ENCODE measurements at places on chromosomes 11 and 22.

DNA sequence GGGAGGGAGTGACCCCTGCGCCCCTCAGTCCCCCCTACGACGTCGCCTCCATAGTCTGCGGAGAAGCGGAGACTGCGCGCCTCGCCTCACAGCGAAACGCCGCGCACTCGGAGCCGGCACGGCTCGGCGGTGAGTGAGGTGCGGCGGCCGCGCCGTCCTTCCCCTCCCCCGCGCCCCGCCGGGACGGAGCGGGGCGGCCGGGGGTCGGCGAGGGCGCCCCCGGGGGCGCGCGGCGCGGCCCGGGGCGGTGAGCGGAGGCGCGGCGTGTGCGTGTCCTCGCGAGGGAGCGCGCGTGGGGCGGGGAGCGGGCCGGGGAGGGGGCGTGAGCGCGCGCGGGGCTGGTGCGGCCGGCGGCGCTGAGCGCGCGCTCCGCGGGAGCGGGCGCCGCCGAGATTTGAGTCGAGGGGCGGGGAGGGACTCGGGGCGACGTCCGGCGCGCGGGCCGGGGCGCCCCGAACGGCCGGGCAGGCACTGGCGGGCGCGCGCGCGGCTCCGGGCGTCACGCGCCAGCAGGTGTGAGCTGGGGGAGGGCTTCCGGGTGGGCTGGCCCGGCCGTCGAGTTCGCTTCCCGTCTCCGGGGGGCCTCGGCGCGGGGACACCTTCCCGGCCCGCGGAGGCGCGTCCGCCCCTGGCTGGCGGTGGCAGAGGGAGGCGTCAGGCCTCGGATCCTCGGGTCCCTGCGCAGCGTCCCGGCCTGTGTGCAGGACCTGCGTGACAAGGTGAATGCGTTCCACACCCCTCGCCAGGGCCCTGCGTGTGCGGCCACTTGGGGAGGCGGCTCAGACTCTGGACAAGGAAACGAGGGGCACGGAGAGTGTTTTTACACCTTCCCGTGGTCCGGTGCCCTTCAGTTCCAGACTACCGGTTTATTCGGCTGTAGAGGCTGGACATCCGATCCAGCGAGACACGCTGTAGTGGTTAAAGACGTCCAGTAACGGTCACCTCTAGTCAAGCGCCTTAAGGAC, 50.4 kb downstream of the FAM83F start:
- DNase-seq, result peak; percentile 71

DNA sequence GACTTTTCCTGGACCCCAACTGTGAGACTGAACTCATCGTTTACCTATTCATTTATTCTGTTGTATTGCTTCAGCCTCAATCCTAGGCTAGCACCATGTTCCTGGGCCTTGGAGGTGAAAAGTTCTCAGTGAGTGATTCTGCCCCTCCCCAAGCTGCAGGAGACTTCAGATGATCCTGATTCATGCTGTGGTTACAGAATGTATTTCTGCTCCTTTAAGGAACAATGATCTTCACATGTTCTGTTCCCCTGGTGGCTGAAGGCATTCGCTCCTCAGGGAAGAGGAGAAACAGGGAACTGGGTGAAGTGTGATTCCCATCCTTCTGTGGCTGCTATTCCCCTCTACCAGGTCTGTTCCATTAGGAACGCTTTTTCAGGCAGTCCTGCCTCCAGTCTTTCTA, 2.4 kb downstream of the OR52E1 start:
- no peak for DNase-seq

DNA sequence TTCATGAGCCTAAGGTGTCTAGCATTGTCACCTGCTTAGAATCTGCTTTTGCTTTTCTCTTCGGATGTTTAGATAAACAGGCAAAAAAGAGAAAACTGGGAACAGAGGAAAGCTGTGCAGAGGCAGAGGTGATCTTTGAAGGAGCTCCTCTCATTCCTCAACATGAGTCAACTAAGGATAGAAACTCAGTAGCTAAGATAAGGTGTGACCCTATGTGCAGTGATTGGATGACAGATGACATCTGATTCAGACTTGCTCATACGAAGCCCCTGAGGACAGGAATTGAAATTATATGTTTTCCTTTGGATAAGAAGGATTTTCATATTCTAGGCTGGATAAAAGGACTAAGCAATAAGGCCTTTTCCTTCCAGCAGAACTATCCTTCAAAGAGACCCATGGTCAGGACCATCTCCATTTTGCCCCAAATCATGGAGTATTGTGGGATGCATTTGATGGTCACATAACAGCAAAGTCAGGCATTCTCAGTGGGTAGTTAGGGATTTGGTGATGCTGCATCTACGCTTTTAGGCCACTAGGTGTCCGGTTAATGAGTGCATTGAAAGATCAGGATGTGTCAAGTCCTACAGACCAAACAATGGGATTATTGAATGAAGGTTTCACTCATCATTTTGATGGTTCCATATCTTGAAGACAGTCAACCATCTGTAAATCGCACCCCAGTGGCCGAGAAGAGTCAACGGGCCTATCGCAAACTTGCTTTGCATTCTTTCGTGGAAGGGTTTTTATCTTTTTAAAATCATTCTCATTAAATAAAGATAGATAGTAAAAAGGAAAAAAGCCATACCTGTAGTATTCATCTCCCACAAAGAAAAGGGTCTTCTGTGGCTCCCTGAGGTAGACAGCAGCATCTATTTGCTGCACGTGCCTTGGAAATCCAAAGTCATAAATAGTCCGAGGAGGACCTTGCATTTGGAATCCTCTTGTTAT, 32.2 kb downstream of the MMP20 start:
- no peak for DNase-seq

DNA sequence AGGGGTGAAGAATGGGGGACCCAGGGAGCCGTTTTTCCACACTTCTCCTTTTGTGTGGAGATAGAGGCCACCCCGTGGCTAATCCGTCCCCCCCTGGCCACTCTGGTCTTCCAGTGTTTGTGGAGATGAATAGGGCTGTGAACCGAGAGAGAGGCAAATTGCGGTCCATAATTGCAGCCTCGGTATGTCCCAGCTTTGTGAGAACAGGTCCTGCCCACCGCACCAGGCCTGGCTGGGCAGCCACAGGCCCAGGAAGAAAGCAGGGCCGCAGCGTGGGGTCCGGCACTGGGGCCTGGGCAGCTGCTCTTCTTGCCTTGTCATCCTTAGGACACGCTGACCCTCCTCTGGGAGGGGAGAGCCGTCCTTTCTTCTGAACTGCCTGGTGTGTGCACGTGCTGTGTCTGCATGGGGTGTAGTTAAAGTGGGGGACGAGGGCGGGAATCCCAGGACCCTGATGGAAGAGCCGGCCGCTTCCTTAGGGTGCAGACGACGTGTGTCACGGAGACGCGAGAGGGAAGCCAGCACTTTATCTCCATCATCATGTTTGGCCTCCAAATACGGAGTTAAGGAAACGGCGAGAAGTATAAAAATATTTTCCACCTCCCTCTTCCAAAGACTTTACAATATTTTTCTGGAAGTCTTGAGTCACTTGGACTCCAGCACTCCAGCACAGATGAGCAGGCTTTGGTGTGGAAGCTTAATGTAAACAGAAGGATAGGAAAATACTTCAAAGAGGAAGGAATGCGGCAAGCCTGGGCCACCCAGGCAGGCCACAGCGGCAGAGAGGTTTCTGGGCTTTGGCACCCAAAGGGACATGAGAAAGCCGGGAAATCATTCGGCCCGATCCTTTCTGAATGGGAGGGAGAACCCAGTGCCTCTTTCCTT, 1248.4 kb downstream of the BRD1 start:
- DNase-seq, result peak; percentile 52

GRCh38 chr11:41845066-41845465, 385.6 kb upstream of the LRRC4C start:
- no peak for DNase-seq

GRCh38 chr11:89279176-89279575, 101.5 kb downstream of the TYR start:
- DNase-seq, result no peak

GRCh38 chr22:40051322-40051721, 56.6 kb downstream of the FAM83F start:
- DNase-seq, result no peak

DNA sequence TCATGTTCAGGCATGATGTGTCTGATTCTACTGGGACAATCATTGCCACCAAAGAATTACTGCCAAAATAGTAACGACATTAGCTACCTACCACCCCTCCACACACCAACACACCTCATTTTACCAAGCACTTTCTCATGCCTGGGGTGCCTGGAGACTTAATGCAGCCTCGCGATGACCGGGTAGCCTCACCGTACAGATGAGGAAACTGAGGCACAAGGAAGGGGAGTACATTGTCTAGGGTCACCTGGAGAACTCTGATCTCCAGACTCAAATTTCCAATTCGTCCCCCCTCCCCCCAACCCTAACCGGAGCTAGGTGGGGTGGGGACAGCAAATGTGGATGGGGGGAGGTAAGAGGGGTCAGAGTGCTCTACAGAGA, 2.7 kb upstream of the RTN4RL2 start:
- no peak for DNase-seq

GRCh38 chr11:103528046-103528445, 418.8 kb downstream of the DYNC2H1 start:
- no peak for DNase-seq

DNA sequence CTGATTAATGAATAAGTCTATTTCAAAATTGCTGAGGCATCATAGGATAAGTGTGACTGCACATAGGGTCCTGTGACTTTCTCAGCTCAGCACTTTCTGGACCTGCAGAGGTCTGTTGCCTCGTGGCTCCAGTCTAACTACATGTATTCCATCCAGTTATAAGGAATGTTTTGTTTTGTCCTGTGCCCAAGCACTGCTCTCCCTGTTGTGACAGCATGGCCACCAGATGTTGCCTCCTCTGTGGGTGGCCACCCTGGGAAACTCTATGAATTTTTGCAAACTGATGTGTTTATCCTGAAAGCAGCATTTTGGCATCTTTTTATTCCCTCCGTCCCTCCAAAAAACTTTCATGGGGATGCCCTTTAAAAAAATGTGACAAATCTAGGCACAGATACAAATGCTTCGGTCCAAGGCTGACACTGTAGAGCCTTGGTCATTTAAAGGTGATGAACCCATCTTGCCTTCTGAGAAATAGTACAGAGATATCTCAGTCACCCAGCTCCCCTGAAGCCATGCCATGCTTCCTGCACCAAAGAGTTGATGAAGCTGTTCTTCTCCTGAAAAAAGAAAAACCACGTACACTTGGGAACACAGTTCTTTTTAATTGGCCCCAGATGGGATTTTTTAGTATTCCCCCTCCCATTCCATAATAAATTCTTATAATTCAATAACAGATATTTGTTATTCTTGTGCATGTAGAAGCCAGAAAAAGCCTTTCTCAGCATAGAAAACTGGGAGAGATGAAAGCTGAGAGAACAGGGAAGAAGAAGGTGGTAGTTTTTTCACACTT, 72.6 kb downstream of the CCDC34 start:
- DNase-seq, result no peak

DNA sequence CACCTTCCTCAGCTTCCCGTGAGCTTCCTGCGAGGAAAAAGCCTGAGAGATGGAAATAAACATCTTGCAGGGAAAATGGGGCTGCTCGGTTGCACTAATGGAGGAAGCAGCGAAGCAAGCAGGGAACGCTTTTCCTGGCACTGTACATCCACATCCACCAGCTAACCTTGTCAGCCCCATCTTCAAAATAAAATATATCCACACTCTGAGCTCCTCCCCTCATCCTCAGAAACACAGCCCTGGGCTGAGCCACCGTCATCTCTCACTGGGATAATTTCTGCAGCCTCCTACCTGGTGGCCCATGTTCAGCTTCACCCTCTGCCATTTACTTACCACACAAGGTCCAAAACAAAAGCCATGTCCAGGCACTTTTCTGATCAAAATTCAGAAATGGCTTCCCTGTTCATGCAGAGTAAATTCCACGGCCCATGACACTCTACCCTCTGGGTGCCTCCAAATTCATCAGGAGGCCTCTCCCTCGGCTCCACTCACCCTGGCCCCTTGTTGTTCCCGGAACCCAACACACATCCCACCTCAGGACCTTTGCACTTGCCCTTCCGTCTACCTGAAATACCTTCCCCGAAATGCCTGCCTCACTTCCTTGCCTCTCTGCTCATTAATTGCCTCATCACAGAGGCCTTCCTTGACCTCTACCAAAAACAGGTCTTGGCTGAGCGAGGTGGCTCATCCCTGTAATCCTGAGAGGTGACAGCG, 13.0 kb downstream of the C11orf86 start:
- DNase-seq, result peak; percentile 24

DNA sequence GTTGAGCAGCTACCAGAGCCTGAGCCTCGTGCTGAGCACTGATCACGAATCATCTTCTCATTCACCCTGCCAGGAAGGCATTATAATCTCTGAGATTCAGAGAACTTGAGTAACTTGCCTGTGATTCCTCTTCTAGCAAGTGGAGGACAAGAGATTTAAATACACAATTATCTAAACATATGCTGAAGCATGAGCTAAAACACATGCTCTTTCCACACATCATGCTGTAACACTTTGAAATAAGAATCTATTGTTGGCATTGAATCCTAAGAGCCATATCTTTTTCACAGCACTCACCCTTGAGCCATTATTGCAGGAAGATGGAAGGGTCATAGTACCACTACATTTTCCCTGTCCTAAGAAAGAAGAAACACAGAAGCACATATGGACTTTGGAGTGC, 722.5 kb upstream of the API5 start:
- no peak for DNase-seq

DNA sequence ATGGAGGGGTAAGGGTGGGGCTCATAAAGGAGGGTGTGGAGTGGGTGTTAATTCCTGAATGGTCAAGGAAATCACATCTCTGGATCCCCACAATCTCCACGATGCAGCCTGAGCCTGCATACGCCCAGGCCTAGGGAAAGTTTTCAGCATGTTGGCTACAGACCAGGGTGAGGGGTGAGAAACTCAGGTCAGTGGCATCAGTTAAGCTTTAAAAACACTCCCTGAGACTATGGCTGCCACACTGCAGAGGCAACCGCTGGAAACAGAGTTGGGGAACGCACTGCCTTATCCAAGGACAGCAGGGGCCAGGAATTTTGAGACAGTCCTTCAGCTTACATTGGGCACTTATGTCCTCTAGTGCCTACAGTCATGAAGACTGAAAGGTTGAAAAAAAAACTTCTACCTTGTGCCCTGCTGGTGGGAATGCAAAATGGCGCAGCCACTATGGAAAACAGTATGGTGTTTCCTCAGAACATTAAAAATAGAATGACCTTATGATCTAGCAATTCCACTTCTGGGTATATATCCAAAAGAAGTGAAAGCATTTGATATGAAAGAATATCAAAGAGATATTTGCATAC, 19.7 kb downstream of the DKK3 start:
- DNase-seq, result no peak

GRCh38 chr11:119172513-119172912, 4.0 kb downstream of the NLRX1 start:
- DNase-seq, result no peak

DNA sequence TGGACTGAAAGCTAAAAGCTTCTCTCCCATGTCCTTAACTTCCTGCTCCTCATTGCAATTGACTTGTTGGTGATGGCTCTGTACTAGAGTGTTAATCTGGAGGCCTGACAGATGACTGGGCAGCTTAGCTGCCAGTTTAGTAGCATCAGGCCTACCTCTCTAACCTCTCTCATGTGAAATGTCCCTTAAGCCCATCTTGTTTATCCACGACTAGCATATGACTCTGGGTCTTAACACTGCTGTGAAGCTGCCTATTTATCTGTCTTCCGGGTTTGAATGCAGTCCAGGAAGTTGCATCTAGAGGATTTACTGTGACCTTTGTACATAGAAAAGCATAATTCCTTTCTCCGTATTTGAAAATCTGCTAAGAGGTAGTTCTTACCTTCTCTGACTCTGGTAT, 85.3 kb upstream of the HORMAD2 start:
- DNase-seq, result no peak

GRCh38 chr11:12245091-12245490, 132.3 kb upstream of the PARVA start:
- DNase-seq, result no peak

GRCh38 chr11:81420668-81421250, 1312.9 kb downstream of the FAM181B start:
- DNase-seq, result no peak

Measured in retina (tissue), 1 donor.